ENCODE measurements at places on chromosomes 12 and 14.

GRCh38 chr12:46609674-46610073 is 216.1 kb downstream of the SLC38A4 start:
- DNase-seq, result no peak

DNA sequence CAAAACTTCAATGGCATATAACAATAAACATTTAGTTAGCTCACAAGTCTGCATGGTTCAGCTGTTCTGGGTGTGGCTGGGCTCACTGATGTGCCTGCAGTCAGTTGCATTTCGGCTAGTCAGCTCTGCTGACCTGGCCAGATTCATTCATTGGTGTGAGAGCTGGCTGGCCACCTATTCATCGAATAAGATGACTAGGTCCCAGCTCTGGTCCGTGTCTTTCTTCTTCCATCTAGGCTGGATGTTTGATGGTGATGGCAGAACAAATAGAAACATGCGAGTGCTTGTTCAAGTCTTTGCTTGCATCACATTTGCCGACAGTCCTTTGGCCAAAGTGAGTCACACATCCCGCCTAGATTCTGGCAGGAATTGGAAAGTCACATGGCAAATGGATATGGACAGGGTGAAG is 203.3 kb upstream of the CRY1 start:
- no peak for DNase-seq

- no peak for DNase-seq
Measured at GRCh38 chr12:123075087-123075645, 75.7 kb downstream of the PITPNM2 start.

- DNase-seq, result no peak
Measured at GRCh38 chr14:46651526-46652144, at the start of gene RPL10L. Gene RPL10L (minus strand): TSS chr14:46651781. CDS start chr14:46651736, 45 bp downstream.
